ENCODE measurements at places on chromosomes 7 and 10.

GRCh38 chr10:57696641-57697040, 571.1 kb downstream of the IPMK start:
- DNase-seq: no peak

GRCh38 chr10:77428691-77429395, 208.8 kb downstream of the KCNMA1 start:
- no peak for DNase-seq

GRCh38 chr10:123746942-123747341, 80.8 kb downstream of the GPR26 start:
- DNase-seq: no peak

DNA sequence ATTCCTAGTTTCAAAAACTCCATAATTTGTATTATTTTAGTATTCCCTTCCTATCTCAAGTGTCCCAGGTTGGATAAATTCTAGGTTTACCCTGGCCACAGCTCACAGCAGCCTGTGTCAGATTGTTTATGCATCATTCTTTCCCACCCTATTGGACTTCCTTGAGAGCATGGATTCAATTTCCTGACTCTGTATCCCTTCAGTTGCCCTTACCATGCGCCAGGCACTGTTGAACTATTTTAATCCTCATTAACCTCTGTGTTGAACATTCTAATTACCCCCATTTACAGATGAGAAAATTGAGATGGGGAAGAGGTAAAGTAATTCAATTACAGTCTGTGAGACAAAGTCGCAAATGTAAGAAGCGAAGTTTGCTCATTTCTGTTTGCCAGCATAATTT, 58.8 kb downstream of the STEAP1B start:
- no peak for DNase-seq

DNA sequence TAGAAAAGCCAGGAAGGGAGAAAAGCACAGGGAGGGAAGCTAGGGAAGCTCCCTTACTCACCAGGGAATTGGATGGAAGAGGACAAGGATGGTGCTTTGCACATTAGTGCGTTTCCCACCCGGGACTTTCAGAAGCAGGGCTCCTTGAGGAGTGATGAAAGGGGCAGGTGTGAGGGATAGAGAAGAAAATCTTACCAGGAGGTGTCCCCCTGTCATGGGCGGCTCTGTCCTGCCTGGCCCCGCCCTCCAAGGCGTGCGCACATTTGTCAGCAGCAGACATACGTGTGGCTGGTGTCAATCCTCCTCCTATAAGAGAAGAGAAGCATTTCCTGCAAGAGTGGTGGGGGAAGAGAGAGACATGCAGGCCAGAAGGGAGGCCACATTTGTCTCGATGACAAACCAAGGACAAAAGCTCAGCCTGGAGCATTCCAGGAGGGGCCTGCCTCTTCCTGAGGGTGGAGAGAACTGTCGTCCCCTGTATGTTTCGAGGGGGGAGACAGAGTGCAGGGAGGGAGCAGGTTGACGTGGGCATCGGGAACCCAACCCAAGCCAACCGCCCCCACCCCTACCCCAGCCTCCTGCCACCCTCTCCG, 47.4 kb upstream of the COMTD1 start:
- no peak for DNase-seq

DNA sequence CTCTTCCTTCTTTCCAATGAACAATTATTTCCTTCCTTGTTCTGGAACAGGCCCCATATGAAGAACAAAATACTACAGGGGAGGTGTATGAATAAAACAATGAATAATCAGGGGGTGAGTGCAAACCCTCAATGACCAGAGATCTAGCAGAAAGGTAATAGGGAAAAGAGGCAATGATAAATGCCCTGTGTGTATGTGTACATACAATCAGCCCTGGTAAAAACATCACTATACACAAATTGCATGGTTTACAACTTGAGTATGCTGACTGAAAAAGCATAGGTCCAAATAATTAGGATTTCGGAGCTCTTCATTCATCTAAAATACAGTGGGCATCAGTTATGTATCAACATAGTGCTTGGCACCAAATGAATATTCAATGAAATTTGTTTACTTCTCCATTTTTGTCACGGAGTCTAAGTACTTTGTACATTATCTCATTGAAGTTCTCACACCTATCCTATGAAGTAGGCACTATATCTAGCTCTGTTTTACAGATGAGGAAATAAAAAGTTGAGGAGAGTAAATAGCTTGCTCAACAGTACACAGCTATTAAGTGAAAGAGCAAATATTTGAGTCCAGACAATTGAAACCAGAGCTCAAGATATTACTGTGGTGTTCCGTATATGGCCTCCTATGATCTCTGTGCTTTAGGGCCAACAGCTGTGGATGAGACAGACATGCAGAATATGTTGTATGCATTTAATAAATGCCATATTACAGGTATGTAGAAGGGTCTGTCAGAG, 1065.4 kb downstream of the SORCS3 start:
- no peak for DNase-seq

GRCh38 chr10:127875449-127875765, 17.3 kb downstream of the CLRN3 start:
- no peak for DNase-seq

DNA sequence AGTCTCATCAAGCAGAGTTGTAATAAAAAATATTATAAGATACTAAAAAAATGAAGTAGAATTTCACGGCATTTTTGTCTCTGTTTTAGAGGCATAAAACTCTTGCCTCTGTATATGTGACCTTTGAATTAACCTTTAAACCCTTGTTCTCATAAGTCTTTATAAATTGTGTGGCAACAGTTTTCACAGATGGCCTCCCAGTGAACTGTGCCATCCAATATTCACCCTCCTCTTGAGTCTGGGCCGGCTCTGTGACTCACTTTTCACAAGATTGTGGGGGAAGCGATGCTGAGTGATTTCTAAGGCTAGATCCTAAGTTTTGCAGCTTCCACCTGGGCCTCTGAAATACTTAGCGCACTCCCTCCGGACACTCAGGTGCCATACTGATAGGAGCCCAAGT, 4.6 kb upstream of the USP6NL start:
- DNase-seq: no peak

DNA sequence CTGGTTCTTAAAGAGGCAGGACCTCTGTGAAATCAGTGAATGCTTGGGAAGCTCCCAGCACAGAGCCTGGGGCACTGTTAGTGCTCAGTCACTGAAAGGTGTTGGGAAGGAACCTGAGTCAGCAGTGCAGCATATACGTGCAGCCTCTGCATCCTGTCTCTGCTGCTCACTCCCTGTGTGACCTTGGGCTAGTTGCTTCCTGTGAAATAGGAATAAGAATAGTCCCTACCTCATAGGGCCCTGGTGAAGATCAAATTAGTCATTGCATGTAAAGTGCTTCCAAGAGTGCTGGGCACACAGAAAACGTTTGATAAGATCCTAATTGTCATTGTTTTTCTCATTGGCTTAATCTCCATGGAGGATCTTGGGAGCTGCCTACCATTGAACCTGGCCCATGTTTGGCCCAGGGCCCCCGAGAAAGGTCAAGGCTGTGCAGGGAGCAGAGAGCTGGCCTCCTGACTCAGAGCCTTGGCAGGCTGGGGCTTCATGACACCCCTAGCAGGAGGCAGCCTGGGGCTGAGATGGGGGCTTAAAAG, 73.3 kb upstream of the COL13A1 start:
- no peak for DNase-seq

- no peak for DNase-seq
These were observed 112.0 kb downstream of the PRLHR start for GRCh38 chr10:118483496-118483895.

DNA sequence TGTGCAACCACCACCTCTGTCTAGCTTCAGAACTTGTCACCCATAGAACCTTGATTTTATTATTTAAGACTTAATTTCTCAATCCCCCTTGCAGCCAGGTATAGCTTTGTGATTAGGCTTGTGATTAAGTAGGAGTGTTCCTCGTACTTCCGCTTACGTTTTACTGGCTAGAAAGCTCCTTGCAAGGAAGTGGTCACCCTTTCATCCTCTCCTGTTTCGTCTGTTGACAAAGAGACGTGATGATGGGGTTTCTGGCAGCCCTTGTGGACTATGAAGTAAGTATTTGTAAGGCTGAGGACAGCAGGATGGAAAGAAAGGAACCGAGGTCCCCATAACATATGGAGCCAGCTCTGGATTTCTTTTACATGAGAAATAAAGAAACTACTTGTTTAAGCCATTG, 86.5 kb upstream of the KDM7A start:
- no peak for DNase-seq

DNA sequence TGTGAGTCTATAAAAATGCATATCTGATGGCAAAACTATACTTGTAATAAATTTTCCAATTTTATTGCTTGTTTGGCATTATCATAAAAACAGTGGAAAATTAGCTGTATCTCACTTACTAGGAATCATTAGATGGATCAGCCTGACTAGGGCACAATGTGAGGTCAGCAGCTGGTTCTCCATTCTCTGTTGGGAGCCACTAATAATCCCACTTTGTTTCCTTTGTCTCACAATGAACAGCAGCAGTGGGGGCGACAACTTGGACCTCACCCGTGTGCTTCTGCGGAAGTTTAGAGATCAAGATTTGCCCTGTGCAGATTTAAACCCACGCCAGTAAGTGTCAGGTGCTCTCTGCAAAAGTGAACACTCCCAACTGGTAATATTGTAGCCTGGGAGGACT, 295.5 kb downstream of the ABCA13 start:
- no peak for DNase-seq

DNA sequence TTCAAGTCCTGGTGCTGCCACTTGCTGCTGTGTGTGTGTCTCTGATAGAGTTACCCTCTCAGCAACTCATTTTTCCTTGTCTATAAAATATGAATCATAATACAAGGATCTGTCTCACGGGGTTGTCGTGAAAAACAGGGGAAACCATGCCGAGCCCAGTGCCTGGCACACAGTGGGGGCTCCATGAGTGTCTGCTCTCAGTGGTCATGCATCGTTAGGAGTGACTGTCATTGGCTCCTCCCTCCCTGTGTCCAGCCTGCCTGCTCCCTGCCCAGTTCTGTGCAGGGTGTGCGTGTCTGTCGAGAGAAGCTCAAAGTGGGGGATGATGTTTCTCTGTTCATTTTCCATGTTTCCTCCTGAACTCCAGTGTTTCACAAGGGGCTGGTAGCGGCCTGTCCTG, 83.6 kb upstream of the LRRC4 start:
- DNase-seq: no peak

GRCh38 chr7:52323202-52323746, 712.2 kb upstream of the POM121L12 start:
- DNase-seq: no peak

DNA sequence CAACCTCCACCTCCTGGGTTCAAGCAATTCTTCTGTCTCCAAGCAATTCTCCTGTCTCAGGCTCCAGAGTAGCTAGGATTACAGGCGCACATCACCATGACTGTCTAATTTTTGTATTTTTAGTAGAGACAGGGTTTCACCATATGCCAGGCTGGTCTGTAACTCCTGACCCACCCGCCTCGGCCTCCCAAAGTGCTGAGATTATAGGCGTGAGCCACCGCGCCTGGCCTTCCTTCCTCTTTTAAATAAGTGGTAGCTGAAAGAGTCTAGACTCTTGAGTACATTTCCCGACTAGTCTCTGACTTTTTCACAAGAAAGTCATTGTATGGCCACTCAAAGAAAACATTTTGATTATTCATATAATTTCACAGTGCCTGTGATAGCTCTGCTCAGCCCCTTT, 636.2 kb upstream of the ANKRD30A start:
- no peak for DNase-seq

- no peak for DNase-seq
These were observed 2.4 kb downstream of the FEZF1 start for GRCh38 chr7:122301858-122302760.

GRCh38 chr10:32299354-32299980, 47.5 kb downstream of the EPC1 start:
- no peak for DNase-seq

DNA sequence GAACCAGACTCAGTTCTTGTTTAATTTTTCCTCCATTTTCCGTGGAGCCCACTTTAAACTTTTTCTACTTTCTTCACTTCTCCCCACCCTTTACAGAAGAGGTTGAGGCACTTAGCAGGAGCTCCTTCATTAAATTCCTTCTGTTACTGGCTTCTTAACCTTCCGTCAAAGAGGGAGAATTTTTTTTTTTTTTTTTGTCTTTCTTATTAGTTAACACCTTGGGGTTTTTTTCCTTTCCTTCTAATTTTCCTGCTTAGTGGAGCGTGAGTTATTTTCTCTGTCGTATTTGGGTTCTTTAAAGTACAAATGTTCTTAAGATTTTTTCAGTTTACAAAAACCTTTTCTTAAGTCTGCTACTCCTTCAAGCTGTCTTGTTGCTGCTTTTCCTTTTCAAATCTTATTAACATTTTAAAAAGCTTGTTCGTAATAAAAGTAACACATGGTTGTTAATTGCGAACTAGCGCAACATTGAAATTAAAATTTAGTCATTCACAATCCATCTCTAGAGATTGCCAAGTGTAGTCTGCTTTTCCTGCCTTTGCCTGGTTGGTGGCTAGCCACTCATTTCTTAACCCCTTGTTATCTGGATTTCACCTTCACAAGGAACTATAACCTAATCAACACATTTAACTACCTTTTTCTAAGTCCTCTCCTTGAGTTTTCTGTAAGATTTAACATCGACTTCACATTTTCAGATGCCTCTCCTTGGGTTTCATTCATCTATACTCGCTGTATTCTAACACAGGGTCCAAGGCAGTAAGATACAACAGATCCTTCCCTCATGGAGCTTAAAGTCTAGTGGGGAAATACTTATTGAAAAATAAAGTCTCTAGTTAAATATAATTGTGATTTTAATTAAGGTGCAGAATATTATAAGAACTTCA, 2.0 kb downstream of the BMPR1A start:
- no peak for DNase-seq

- DNase-seq: no peak
These were observed 110.2 kb downstream of the MAPK8 start for GRCh38 chr10:48416584-48417232.

GRCh38 chr10:11551916-11552602, 59.4 kb downstream of the USP6NL start:
- no peak for DNase-seq

- DNase-seq: no peak
These were observed 160.2 kb downstream of the DKK1 start for GRCh38 chr10:52474265-52474664.

DNA sequence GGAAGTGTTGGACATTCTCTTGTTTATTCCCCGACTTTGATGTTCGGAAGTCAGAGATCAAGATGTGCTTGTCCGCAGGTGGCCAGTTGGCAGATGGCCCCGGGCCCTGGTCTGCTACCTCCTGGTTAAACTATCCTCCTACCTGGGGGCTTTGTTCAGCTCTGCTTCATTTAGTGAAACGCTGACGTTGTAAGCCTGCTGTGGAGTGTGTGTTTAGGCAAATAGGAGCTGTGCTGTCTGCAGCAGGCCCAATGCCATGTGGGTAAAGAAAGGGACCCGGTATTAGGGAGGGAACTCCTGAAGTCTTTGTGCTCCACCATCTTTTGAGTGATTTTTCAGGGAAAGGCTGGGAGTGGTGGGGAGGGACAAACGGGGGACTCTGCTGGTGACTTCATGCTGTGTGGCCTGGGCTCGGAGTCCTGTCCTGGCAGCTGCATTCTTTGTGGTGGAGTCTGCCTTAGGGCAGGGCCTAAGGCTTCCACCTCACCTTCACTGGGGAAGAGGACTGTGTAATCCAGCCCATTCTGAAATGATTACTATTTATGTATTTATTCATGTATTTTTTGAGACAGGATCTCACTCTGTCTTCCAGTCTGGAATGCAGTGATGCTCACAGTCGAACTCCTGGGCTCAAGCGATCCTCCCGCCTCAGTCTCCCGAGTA, 171.1 kb upstream of the KLF6 start:
- no peak for DNase-seq

GRCh38 chr7:101875283-101875846, 57.9 kb downstream of the CUX1 start:
- DNase-seq: no peak

All from activated CD8-positive, alpha-beta memory T cell treated with anti-CD3 and anti-CD28 coated beads for 48 hours (primary cell).